ENCODE measurements at places on chromosomes 1 and 21.

GRCh38 chr1:210061992-210062391 lies 124.0 kb downstream of the SYT14 start:
- DNase-seq, result no peak

DNA sequence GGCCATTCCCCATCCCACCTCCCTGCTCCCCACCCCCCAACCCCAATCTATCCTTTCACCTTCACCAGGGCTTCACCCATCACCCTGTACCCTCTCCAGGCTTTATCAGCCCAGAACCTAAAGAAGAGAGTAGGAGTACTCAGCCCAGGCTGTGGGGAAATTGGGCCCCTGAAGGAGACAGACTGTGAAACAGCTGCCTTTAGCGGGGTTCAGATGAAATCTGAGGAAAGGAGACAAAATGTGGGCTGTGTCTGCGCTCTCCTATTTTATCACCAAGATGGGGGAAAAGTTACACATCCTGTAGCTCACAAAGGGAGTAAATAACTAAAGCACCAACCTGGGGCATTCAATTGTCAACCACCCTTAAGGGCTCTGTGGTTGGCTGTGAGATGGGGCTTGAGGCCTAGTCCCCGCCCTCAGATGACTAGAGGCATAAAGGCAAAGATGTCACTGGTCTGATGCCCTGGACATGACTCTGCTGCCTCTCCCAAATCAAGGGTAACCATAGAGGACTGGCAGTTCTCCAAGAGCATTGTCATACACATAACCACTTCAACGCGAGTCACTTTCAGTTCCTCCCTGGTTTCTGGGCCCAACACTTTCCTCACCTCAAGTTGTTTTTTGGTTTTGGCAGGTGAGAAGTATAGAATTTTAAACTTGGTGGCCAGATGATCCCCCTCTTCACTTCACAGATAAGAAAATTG lies 30.0 kb downstream of the SLC27A3 start:
- DNase-seq, result peak; percentile 23

GRCh38 chr21:34126269-34126668 lies 52.9 kb downstream of the MRPS6 start:
- DNase-seq, result no peak

DNA sequence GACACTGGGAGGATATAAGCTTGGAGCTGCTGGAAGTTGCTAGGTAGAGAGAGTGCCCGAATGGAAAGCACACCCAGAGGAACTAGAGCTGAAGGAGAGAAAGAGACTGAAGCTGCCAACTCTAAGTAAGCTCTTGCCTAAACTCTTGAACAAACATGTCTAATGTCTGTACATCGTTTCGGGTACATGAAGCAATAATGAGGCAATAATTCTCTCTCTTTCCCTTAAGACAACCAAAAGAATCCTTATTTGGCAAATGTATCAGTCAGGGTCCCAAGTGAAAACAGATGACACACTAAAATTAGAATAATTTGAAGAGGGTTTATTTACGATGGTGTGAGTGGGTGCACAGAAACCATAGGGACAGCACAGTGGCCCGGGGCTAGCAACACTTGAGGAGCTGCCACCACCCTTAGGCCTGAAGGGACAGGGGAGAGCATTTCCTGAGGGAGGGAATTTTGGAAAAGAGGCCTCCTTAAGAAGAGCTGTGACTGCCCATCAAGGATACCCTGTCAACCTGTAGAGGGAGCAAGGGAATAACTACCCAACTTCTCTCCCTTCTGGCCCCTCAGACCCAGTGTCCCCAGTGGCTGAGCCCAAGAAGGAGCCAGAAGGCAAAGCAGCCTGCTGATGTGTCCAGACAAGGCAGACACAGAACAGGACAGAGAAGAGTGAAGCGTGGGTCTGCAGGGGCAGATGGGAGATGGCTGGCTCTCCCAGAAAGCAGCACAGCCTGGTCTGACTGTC lies 36.1 kb upstream of the KHDRBS1 start:
- DNase-seq, result no peak

DNA sequence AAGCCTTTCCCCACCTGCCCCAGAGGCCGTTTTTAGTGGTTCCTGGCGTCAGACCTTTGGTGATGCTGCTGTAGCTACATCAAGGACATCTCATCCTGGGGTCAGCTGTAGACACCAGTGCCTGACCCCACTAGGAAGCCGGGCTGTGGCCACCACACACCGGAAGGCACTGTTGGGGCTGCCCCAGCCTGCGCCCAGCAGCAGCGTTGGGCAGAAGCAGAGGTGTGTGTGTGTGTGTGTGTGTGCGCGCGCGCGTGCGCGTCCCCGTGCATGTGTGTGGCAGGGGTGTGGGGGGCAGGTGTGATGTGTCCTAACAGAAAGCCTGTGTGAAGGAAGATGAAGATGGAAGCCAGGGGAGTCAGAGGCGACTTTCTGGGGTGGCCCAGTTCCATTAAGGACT lies 62.0 kb upstream of the COL6A1 start:
- no peak for DNase-seq

Measured in stimulated activated CD4-positive, alpha-beta T cell treated with anti-CD3 and anti-CD28 coated beads, Interleukin-15, amount 100 ng/mL, for 1 hour (primary cell).